ENCODE measurements at places on chromosomes 1 and 21. TPM values are rescaled to one million over a fixed set of nuclear protein-coding genes. Genes with fewer than 3 reads are reported as not detected.

PTPRC gene
- total RNA-seq = not detected

NR5A2 gene
- total RNA-seq = under 0.01 TPM

HSD3B1 gene
- not detected for total RNA-seq

CAPZA1 gene
- 262 TPM for total RNA-seq

LIN28A gene
- not detected for total RNA-seq

DNA sequence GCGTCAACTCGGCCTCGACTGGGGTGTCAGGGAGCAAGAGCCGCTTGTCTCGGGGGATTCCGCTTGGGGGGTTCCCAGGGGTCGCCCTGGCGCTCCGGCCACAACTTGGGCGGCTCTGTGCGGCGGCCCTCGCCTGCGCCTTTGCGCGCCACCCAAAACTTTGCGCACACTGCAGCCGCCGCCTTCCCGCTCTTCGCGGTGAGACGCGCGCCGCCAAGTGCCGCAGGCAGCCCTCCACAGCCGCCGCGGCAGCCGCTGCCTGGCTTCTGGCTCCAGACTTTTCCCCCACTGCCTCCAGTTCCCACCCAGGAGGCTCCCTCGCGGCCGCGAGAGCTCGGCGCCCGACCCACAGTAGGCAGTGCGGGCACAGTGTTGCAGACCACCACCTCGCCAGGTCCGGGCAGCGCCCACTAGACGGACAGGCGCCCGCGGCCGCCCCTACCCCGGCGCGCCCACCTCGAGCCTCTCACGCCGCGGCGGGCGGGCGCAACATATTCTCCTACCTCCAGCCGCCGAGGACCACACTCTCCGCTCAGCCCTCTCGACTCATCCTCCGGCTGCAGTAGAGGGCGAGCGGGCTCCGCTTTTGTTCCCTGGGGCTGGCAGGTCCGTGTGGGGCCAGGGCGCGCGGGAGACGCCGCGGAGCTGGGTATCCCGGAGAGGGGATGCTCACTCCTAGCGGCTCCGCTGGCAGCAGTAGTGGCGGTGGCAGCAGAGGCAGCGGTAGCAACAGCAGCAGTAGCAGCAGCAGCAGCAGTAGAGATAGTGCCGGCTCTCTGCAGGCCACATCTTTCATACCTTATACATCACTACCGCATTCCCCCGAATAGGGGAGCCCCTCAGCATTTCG is 296.6 kb downstream of the OMA1 start:
- peak; percentile 11 for DNase-seq

DNA sequence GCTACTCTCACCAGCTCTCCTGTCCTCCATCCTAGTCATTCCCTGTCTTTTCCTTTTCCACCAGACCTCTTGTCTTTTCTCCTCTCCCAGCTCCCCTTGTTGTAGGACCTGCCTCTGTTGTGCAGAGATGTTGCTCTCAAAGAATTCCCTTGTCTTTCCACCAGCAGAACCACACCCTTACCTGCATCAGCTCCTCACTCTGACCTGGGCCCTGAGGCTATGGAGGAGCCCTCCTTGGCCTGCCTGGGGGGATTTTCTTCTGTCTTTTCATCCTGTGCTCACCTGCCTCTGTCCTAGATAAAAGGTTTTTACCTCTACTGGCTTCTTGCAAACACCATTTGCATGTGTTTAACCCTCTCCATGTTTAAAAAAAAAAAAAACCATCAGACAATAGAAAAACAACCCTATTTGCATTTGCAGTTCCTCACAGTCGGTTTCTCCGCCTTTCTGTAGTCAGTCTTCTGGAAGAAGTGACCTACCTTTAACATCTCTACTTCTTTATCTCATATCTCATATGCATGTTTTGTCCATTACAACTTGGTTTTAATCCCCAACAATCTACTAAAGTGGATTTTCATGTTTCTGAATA is 12.1 kb downstream of the FCRL5 start:
- no peak for DNase-seq

- DNase-seq = peak; percentile 44
Observed at GRCh38 chr1:21082073-21082472, 94.6 kb downstream of the EIF4G3 start.

GRCh38 chr21:35399002-35399530 is 350.0 kb upstream of the RUNX1 start:
- no peak for DNase-seq

DNA sequence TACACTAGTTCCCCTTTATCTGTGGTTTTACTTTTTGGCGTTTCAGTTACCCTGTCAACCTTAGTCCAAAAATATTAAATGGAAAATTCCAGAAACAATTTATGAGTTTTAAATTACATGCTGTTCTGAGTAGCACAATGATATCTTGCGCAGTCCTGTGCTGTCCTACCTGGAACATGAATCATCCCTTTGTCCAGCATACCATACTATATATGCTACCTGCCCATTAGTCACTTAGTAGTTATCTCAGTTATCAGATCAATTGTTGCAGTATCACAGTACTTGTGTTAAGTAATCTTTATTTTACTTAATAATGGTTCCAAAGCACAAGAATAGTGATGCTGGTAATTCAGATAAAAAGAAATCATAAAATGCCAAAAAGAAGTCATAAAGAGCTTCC is 52.7 kb downstream of the AGBL4 start:
- no peak for DNase-seq
